ENCODE measurements at places on chromosomes 12 and 14.

DNA sequence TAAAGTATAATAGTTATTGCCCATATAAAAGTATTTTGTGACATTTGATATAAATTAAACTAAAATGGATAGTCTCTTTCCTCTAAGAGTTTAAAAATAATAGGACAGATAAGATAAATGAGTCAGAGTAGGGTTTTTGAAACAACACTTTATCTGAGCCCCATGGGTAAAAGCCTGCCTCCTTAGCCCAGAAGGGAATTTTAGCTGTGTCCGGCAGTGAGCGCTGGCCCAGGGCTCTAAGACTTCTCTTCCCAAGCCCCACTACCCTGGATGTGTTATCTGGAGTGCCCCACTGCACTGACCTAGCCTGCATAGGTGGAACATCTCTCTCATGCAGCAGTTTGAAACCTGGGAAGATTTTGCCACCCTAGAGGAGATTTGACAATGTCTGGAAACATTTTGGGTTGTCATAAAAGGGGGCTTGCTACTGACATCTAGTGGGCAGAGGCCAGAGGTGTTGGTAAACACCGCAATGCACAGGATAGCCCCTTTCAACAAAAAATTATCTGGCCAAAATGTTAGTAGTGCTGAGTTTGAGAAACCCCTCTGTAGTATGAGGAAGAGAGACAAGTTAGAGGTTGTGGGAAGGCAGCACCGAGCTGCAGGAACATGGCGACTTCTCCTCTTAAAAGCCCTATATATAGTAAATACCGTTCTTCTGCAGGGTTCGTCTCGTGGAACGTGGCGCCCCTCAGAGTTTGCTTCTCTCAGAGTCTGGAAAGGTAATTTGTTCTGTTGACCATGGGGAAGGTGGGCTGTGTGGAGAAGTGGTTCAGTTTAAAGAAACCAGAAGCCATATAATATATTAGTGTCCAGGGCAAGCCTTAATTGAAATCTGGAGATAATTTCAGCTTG lies 29.3 kb upstream of the ATF1 start:
- DNase-seq: peak; percentile 18
- peaks cover 31% of the 10 kb centered on the region for H3K36me3 ChIP-seq
- no peak overlapping the region for H3K4me3 ChIP-seq

DNA sequence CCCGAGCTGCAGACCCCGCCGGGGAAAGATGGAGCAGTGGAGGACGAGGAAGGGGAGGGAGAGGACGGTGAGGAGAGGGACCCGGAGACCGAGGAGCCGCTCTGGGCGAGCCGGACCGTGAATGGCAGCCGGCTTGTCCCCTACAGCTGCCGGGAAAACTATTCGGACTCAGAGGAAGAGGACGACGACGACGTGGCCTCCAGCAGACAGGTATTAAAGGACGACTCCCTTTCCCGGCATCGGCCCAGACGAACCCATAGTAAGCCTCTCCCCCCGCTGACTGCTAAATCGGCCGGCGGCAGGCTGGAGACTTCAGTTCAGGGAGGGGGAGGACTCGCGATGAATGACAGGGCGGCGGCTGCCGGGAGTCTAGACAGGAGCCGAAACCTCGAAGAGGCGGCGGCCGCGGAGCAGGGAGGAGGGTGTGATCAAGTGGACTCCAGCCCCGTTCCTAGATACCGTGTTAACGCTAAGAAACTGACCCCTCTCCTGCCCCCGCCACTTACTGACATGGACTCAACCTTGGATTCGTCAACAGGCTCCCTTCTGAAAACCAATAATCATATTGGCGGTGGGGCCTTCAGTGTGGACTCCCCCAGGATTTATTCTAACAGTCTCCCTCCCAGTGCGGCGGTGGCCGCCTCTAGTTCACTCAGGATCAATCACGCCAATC lies 962 bp downstream of the LEMD3 start:
- H3K4me1 ChIP-seq: peaks cover 40% of the 10 kb centered on the region
- peak overlapping the region; percentile 84 for H3K4me3 ChIP-seq
- peak overlapping the region; percentile 92 for H3K27ac ChIP-seq
- H3K27me3 ChIP-seq: peaks cover 16% of the 10 kb centered on the region
- no peaks in the 10 kb centered on the region for H3K36me3 ChIP-seq
- peak; percentile 61 for DNase-seq

- H3K27ac ChIP-seq: peak overlapping the region; percentile 59
- peaks cover 6% of the 10 kb centered on the region for H3K27me3 ChIP-seq
- peak overlapping the region; percentile 88 for H3K4me3 ChIP-seq
- no peak for DNase-seq
Measured at GRCh38 chr12:49264466-49264872, 413 bp upstream of the TUBA1C start.

DNA sequence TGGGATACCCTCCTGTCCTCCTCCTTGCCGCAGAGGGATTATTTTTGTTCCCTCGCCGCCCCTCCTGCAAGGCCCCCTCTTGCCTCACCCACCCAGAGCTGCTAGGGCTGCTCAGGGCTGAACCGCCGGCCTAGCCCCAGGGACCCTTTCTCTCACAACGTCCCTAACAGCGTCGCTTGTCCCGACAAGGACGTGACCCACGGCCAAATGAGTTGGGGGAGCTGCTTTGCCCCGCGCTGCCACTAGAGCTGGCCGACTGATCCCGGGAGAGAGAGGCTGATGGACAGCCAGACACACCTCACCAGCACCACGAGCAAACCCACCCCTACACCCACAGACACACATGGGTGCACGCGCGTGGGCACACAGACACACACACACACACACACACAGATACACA lies 154.6 kb upstream of the ALG10B start:
- no peaks in the 10 kb centered on the region for H3K4me1 ChIP-seq
- H3K36me3 ChIP-seq: no peaks in the 10 kb centered on the region
- no peak overlapping the region for H3K4me3 ChIP-seq
- H3K27me3 ChIP-seq: no peaks in the 10 kb centered on the region
- H3K27ac ChIP-seq: no peak overlapping the region

DNA sequence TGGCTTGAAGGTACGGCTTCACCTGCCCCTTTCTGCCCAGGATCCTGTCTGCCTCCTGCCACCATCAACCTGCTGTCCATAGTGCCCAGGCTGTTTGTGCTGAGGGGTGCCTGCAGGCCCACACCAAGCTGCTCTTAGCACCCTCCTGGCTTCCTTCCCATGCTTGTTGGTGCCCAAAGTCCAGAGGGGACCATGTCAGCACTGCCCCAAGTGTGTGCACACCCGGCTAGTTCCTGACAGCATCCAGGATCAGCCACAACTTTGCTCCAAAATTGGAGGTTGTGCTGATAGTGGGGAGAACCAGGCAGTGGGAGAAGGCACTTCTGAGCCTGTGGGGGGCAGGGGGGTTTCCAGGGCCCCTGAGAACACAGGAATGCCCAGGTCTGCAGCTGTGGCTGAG lies 44.5 kb upstream of the PRPF39 start:
- no peaks in the 10 kb centered on the region for H3K4me1 ChIP-seq
- no peaks in the 10 kb centered on the region for H3K27me3 ChIP-seq
- no peak overlapping the region for H3K27ac ChIP-seq
- H3K4me3 ChIP-seq: no peak overlapping the region

GRCh38 chr12:6959058-6959804 lies 8.1 kb downstream of the PTPN6 start:
- H3K27ac ChIP-seq: peak overlapping the region; percentile 99
- H3K4me3 ChIP-seq: peak overlapping the region; percentile 88
- H3K27me3 ChIP-seq: peaks cover 22% of the 10 kb centered on the region
- peaks cover 84% of the 10 kb centered on the region for H3K4me1 ChIP-seq
- peaks cover 31% of the 10 kb centered on the region for H3K36me3 ChIP-seq
- DNase-seq: peak; percentile 87

GRCh38 chr14:23447361-23448350 lies 12.2 kb upstream of the MYH7 start:
- no peaks in the 10 kb centered on the region for H3K4me1 ChIP-seq
- no peak for DNase-seq
- H3K4me3 ChIP-seq: no peak overlapping the region
- H3K36me3 ChIP-seq: no peaks in the 10 kb centered on the region

DNA sequence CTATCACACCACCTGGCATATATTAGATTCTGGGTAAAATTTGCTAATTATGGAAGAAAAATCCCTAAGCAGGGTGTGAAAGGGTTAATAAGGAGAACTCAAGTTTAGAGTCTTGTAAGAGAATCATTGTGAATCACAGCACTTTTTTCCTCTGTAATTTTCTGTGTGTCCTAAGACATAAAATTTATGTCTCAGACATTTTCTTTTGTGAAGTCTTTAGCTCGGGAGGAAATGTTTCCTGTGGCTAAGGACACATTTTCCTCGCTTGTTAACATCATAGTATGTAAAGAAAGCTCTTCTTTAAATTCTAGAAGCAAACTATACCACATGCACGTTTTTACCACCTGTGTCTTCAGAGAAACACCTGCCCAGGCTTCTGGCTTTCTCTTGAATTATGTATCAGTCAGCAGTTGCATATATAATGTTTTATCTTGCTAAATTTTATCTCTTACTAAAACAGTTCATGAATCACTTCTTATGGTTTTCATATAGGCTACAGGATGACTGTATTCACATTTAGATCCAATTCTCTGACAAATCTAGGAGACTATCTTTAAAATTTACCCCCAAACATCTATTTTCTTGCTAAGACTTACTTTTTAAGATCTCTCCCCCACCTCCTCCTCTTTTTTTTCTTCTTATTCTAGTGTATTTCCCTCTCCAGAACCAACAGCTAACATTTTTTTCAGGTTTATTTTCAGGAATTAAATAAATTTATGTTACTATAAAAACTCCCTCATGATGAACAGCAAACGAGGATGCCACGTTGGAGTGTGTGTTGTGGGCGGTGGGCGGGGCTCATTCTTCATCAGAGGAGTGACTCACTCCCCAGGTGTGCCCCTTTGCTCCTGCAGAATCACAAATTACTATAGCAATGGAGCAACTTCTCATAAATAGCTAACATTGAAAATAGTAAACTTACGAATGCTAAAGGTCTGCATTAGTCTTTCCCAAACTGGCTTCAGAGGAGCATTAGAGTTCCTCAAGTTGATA lies 11.6 kb upstream of the CSRP2 start:
- no peaks in the 10 kb centered on the region for H3K36me3 ChIP-seq
- H3K27me3 ChIP-seq: peaks cover 5% of the 10 kb centered on the region
- H3K4me3 ChIP-seq: no peak overlapping the region
- DNase-seq: no peak
- H3K4me1 ChIP-seq: no peaks in the 10 kb centered on the region
- no peak overlapping the region for H3K27ac ChIP-seq

DNA sequence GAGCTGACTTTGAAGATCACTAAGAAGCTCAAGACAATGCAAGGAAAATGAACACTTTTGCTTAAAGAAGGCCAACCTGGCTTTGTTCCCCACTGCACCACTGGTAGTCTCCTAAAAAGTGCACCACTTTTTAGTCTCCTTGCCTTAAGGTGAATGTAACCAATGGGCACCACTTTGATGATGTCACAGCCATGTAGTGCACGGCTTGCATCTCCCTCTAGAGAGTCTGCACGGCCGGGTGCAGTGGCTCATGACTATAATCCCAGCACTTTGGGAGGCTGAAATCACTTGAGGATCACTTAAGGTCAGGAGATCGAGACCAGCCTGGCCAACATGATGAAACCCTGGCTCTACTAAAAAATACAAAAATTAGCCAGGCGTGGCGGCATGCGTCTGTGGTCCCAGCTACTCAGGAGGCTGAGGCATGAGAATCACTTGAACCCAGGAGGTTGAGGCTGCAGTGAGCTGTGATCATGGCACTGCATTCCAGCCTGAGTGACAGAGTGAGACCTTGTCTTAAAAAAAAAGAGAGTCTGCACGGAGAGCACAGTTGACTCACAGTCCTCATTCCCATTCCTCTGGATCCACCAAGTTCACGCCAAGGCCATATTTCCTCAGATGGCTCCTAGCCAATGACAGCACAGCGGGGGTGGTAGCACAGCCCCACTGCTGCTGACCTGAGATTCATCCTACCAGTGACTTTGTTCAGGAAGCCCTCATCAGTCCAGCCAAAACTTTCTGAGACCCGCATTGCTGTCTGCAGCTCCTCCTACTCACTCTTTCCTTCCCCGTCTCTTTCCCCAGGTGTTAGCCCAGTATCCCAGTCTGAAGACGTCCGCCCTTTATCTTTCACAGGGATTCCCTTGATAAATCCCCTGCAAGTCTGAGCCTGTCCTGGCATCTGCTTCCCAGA lies 16.5 kb upstream of the IFT81 start:
- H3K27ac ChIP-seq: no peak overlapping the region
- H3K4me1 ChIP-seq: no peaks in the 10 kb centered on the region
- peaks cover 8% of the 10 kb centered on the region for H3K27me3 ChIP-seq

- peak; percentile 36 for DNase-seq
- no peaks in the 10 kb centered on the region for H3K36me3 ChIP-seq
- no peaks in the 10 kb centered on the region for H3K4me1 ChIP-seq
- no peak overlapping the region for H3K27ac ChIP-seq
- no peak overlapping the region for H3K4me3 ChIP-seq
Measured at GRCh38 chr12:44930972-44931600, 55.0 kb upstream of the NELL2 start.

- H3K4me3 ChIP-seq: no peak overlapping the region
- H3K4me1 ChIP-seq: peaks cover 2% of the 10 kb centered on the region
- H3K27me3 ChIP-seq: no peaks in the 10 kb centered on the region
- no peaks in the 10 kb centered on the region for H3K36me3 ChIP-seq
- no peak overlapping the region for H3K27ac ChIP-seq
- no peak for DNase-seq
Measured at GRCh38 chr12:28104316-28104715, 85.9 kb upstream of the CCDC91 start.

GRCh38 chr12:92503029-92503931 lies 199.5 kb upstream of the PLEKHG7 start:
- peaks cover 1% of the 10 kb centered on the region for H3K27me3 ChIP-seq
- H3K27ac ChIP-seq: no peak overlapping the region
- H3K4me1 ChIP-seq: peaks cover 17% of the 10 kb centered on the region
- DNase-seq: no peak
- no peak overlapping the region for H3K4me3 ChIP-seq

GRCh38 chr12:101407049-101407435 lies 530 bp downstream of the ARL1 start:
- no peaks in the 10 kb centered on the region for H3K36me3 ChIP-seq
- H3K4me3 ChIP-seq: peak overlapping the region; percentile 99
- no peak for DNase-seq
- peaks cover 51% of the 10 kb centered on the region for H3K4me1 ChIP-seq
- peak overlapping the region; percentile 95 for H3K27ac ChIP-seq
- peaks cover 7% of the 10 kb centered on the region for H3K27me3 ChIP-seq

- DNase-seq: no peak
- no peak overlapping the region for H3K27ac ChIP-seq
- no peaks in the 10 kb centered on the region for H3K27me3 ChIP-seq
- no peak overlapping the region for H3K4me3 ChIP-seq
- H3K4me1 ChIP-seq: no peaks in the 10 kb centered on the region
- no peaks in the 10 kb centered on the region for H3K36me3 ChIP-seq
Measured at GRCh38 chr12:106084014-106084671, 54.6 kb downstream of the NUAK1 start.
